Left ventricle myocardium inferior (tissue), 1 donor: ENCODE measurements at places on chromosomes 13 and 19.

DNA sequence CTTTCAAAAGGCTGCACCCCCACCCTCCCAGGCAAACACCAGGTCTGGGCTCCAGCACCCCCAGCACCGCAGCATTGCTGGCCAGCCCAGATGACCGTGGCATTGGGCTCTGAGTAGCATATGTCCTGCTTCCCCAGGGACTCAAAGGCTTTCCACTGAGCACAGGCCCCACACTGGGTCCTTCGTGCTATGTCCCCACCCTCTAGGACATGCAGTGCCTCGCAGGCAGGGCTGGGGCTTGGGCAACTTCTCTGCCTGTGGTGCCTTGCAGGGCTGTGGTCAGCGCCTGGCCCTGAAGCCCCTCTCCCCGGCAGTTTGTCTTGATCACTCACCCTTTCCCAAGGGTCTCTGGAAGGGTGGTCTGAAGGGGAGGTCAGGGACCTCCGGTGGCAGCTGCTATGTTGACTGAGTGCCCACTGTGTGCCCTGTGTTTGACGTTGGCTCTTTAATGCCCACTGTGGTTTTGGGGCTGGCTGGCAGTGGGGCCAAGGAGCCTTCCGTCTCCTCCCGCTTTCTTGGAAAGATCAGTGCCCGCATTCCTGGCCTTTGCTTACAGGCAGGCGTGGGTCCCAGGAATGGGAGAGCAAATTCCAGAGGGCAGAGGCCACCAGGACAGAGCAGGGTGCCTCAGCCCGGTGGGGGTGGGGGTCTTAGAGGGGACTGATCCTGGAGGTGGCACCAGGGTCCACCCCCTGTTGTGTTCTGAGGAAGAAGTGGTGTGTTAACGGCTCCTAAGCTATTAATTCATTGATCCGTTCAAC is 20.3 kb upstream of the CRTC1 start:
- DNase-seq: no peak

DNA sequence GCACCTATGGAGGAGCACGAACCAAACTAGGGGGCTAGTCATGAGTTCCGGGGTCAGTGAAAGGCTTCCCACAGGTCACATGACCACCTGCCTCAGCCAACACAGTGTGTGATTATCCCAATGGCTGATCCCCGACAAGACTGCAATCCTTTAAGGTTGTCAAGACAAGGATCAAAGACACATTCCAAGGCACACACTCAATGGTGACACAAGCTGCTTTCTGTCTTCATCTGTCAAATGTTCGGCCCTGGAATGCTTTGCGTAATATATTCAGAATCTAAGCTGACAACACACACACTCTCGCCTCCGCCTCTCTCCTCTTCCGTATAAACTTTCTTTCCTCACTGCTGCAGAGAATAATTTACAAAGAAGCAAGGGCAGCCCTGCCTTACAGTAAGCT is 11.7 kb downstream of the RANBP3 start:
- no peak for DNase-seq

- DNase-seq: no peak
Observed at GRCh38 chr13:109090796-109091195, 461.4 kb downstream of the MYO16 start.

GRCh38 chr13:31225998-31226675 is 26.4 kb downstream of the B3GLCT start:
- no peak for DNase-seq

- no peak for DNase-seq
Observed at GRCh38 chr13:94673851-94674250, 38.5 kb downstream of the SOX21 start.

DNA sequence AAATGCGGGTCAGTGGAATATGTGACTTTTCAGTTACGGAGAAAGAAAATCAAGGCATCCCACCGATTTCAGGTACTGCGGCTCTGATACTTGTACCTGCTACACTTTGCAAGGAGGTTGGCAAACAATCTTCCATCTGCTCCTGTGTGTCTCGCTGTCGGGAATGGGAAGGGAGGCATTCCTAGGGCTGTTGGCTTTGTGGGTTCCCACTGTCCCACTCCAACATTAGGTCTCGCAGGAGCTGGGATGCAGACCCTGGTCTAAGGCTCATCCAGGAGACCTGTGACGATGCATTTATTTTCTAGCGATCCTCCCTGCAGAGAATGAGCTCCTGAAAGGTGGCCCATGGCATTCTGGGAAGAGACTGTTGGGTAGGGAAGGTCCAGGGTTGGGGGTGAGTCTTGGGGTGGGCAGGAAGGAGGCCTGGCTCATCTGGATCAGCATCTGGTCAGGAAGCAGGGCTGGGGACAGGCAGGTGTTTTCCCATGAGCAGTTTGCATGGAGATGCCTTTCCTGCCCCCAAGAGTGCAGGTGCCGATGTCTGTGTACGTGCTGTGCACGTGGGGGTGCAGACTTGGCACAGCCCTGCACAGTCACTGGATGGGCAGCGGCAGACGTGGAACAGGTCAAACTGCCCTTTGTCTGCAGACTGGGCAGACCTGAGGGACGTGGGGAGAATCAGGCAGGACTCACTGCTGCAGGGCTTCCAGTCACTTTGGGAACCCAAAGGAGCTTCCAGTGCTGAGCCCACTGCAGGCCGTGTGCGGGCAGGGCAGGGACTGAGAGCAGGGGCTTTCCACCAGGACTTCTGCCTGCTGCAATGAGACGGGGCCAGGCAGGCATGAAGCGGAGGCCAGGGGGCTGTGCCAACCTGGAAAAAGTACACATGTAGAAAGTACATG is 152.4 kb downstream of the TEX29 start:
- DNase-seq: no peak

DNA sequence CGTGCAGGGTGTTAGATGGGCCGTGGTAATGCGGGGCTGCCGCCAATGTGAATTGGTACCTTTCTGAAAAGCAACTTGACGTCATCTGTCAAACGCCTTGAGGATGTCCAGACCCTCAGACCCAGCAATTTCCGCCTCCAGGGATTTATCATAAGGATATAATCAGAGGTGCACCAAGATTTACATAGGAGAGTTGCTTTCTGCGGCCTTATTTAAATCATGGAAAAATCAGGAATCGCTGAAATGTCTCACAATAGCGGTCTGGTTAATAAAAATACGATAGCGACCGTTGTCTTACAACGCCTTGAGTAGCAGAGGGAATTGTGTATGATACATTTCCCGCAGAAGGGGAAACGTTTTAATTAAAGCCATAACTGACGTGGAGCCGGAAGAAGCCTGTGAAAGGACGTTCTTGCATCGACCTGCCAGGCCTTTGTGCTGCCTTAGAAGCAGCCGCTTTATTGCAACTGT is 32.3 kb upstream of the NDUFS7 start:
- no peak for DNase-seq

- DNase-seq: no peak
Observed at GRCh38 chr19:53989600-53990533, 1.6 kb upstream of the CACNG6 start.

DNA sequence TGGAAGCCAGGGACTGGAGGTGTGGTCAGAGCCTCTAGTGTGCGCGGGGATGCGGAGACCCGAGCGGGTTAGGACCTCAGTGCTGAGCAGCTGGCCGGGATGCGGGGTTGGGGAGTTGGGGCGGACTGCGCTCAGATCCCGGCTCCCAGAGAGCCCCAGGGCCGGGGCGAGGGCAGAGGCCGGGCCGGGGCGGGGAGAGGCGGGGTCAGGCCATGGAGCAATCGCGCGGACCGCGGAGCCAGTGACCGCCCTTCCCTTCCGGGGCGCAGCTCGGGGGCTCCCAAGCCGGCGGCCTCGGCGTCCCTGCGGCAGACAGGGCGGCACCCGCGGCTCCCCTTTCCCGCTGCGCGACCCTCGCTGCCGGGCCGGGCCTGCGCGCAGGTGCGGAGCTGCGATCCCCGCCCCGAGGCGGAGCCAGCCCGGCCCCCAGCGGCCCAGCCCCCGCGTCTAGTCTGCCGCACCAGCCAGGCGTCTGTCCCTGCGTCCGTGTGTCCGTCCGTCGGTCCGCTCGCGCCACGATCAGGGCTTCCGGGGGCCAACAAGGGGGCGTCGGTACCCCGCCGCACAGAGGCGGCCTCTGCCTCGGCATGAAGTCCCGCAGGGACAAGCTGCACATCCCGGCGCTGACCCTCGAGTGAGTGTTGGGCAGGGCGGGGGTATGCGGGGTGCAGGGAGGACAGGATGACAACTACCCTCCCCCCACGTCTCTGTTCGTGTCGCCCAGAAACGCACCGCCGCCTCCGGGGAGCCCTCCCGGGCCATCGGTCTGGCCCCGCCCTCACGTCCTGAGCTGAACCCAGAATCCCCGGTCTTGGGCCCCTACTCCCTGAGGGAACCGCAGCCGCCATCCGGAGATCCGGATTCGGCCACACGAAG is 12.4 kb downstream of the MAST3 start:
- DNase-seq: peak; percentile 66

GRCh38 chr13:39531646-39532045 is 71.3 kb downstream of the LHFPL6 start:
- no peak for DNase-seq

DNA sequence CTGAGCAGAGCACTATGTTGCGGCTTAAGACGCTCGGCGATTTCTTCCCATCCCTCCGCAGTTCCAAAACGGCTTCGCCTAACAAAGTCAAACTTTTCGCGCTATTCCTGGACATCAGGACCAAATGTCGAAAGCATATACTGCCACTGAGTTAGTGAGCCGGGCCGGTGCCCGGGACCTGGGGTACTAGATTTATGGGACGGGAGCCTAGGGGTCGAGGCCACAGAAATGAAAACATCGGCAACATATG is 699 bp downstream of the RCBTB2 start:
- no peak for DNase-seq

- no peak for DNase-seq
Observed at GRCh38 chr19:47613165-47614020, 4.5 kb downstream of the BICRA start.
